Inflammatory macrophage treated with lipopolysaccharide for 4 hours (primary cell): ENCODE measurements at places on chromosomes 7 and 10.

DNA sequence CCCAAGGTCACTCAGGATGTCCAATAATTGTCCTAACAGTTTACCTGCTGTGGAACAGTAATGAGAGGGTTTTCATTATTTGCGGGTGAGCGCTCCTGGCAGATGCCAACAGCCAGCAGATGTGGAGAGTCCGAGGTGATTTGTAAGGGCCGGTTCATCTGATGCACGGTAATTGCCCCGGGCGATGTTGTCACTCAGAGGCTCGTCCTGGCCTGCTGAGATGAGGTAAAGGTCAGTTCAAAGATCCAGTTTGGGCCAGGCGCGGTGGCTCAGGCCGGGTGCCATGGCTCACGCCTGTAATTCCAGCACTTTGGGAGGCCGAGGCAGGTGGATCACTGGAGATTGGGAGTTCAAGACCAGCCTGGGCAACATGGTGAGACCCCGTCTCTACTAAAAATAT lies 16.9 kb downstream of the LHPP start:
- DNase-seq: no peak

DNA sequence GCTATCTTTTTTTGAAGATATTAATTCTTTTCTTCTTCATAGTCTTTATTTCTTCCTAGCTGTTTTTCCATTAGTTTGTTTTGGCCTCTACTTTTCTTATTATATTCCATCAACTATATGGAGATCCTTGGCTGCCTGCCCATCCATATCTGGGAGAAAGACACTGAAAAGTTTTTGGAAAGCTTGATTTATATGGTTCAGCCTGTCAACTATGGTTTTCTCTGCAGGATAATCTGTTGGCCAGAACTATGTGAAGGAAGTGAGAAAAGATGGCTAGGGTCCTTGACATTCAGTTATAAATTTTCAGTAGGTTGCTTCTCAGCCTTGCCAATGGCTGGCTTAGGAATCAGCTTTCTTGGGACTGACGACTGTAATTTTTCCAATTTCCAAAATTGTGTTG lies 10.0 kb upstream of the CDK14 start:
- DNase-seq: no peak

DNA sequence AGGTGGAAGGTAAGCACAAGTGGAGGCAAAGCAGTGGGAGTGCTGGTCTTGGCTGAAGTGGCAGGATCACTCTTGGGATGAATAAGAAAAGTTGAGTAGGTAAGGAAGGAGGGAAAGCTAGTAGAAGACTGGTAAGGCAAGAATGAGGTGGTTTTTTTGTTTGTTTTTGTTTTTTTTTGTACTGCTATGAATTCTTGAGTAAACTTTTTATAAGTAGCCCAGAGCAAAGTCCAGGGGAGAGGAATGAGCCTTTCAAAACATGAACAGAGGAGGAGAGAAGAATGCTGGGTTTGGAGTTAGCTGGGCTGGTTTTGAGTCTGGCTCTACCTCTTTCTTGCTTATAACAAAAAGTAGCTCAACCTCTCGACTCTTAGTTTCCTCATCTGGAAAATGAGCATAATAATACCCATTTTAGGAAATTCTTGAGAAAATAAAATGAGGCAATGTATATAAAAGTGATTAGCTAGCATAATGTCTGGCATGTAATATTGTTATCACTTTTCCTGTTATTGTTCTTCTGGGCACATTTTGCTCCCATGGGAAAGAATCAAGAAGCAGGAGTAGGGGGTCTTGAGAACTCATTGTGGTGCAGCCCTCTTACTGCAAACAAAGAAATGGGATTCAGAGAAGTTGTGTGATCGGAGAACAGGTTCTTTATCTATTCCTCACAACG lies 24.1 kb upstream of the LRRC17 start:
- no peak for DNase-seq

DNA sequence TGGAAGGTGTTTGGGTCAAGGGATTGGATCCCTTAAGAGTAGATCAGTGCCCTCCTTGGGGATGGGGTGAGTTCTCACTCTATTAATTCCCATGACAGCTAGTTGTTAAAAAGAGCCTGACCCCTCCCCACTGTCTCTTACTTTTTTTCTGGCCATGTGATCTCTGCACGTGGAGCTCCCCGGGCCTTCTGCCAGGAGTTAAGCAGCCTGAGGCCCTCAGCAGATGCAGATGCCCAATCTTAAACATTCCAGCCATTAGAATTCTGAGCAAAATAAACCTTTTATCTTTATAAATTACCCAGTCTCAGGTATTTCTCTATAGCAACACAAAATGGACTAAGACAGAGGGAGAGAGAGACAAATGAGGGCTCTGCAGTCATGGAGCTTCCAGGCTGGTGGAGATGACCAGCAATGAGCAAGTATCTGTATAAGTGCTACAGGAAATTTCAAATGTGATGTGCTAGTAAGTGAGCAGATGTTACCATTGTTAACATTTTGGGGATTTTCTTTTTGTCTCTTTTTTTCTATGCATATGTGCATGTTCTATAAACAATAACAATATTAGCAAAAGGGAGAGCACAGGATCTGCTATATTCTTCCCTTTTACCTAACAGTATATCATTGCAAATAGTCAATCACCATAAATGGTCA lies 26.7 kb downstream of the PLPP4 start:
- no peak for DNase-seq

- DNase-seq: peak; percentile 43
These were observed 889 bp upstream of the SEMA3A start for GRCh38 chr7:84195295-84196060.

DNA sequence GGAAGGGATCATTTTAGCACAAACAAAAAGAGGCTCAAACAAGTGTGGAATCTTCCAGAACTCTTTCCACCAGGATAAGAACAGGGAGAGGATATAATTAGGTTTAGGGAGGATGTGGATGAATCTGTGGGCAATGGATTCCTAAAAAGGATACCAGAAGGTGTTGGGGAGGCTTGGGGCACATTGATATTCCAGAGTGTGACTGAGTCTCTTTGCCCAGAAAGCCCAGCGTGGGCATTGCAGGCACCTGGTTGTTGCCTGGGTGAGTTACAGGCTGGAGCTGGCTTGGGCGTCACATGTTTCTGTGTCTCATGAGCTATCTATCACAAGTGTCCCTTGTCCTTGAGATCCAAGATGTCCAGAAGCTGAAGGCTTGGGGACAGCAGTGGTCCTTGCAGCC lies 3.3 kb downstream of the COL26A1 start:
- DNase-seq: no peak

DNA sequence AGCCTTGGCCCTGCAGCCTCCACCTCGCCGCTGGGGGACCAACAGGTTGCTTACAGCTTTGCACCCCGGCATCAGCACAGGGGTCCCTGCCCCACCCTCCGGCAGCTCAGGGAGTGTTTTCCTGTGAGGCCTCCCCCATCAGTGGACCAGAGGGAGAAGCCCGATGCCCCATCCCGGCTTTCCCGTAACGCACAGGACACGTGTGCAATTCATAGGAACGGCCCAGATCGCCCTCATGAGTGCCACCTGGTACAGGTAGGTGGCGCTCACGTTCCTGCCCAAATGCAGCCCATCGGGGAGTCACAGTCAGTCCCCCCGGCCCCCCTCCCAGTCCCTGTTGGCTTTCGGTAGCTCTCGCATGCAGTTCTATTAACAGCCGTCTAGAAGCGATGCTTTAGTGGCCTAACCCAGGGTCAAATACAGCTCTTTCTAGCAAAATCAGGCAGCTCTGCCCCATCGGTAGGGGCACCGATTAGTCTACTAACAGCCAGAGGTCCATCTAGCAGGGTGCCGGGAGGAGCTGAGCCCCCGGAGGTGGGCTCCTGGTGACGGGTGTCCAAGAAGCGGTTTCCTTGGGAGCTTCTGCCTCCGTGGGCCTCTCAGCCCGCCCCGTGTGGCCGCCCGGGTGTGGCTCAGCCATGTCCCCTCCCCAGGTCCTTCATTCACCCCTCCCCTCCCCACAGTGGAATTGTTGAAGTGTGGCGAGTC lies 48.4 kb upstream of the GTF2IRD1 start:
- DNase-seq: no peak

DNA sequence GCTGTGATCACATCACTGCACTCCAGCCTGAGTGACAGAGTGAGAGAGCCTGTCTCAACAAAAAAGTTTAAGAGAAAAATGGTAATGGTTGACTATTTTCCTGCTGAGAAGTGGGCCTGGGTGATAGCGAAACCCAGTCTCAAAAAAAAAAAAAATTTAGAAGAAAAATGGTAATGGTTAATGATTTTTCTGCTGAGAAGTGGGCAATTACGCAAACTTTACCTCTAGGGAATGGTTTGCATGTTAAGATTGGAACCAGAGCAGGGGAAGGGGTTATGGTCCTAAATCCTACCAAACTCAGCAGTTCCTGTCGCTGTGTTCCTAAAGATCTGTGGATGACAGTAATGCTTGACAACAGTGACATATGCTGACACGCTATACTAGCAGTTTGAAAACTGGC lies 130.5 kb upstream of the RHEB start:
- no peak for DNase-seq

- DNase-seq: no peak
These were observed 6.5 kb upstream of the CRHR2 start for GRCh38 chr7:30688718-30689221.

DNA sequence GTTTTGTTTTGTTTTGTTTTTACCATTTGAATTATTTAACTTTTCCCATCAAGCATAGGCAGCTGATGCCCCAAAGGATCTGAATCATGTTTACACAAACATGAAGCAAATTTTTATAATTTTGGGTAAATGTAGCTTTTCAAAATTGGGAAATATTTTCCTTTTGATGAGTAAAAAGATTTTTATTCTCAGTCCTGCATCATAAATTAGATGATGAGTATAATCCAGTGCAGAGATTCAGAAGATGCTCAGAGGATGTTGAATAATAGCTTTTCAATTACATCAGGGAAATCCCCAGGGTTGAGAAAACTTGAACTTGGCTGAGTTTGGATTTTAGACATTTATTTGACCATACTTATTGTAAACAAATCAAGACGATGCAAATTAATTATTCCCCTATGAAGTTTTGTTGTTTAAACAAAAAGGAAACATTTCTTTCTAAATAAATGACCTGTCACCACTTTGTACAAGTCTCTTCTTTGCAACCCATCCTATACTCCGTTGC lies 121.7 kb downstream of the FAM204A start:
- DNase-seq: no peak

DNA sequence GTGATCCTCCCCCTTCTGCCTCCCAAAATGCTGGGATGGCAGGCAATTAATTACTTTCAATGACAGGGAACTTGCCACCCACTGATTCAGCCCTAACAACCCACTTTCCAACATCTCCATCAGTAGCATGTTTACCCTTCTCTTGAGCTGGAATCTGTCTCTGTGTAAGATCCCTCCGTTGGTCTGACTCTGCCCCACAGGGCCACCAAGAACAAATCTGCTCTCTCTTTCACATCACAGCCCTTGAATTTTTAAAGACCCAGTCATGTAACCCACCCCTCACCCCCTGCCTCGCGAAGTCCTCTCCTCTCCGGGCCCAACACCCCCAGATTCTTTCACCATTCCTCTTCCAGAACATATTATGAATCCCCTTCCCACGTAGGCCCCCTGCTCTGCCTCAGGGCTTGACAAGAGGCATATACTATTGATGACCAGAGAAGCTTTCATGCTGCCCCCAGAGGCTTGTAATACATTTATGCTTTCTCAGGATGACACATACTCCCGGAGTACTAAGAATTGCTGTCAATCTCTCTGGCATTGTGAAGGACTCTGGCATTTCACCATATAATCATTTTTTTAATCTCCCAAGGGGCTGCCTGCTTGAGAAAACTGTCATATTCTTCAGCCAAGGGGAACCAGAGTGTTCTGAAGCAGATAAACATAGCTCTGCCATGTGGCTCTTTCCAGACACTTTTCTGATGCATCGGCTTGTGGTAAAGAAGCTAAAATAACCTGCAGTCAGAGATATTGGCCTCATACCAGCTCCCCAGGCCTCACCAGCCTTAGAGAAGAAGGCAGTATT lies 179.2 kb upstream of the AUTS2 start:
- no peak for DNase-seq

DNA sequence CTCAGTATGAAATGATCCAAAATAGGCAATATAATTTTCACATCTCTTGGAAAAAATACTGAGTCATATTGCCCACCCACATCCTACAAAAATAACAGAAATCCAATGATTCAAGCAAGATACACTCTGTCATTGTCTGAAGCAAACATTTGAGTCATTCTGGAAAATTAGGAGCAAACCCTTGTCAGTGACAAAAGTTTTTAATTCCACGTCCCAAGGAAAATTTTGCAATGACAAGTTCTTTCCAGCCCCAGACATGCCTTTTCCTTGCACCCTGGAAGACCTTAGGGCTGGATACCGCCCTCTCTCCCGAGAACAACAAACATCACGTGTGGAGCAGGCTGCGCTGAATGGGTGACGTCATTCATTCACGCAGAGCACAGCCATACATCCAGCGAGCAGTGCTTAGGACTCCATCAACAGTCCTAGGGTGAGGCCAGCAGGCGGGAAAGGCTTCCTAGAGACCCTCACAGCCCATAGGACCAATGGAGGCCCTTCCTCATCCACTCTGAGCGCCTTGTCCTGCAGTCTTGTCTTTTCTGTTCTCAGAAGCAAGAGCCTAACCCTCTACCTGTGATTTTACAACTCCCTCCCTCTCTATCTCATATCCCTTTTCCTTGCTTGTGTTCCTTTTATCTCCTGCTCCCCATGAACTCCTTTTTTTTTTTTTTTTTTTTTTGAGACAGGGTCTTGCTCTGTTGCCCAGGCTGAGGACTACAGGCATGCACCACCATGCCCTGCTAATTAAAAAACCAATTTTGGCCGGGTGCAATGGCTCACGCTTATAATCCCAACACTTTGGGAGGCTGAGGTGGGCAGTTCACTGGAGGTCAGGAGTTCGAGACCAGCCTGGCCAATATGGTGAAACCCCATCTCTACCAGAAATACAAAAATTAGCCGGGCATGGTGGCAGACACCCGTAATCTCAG lies 23.5 kb upstream of the KDM7A start:
- DNase-seq: peak; percentile 55

GRCh38 chr7:116380025-116380424 lies 119.5 kb upstream of the CAV2 start:
- no peak for DNase-seq

- DNase-seq: no peak
These were observed 175.6 kb downstream of the OTUD1 start for GRCh38 chr10:23614483-23614882.

DNA sequence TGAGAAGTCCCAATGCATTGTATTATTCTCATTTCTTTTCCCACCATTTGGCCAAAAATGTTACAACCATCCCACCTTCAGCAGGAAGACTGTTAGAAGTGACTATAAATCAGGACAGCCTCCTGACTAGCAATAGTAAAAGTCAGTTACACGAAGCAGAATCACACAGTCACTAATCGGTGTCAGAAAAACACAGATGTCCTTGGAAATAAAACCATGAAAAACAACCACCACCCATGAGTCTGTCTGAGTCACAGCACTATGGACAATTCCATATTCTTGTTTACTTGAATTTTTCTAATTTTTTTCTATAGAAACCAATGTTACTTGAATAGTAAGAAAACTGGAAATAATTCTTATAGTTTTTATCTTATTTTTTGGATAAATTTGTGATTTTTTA lies 81.9 kb upstream of the FRMD4A start:
- no peak for DNase-seq

GRCh38 chr7:42878303-42878702 lies 33.6 kb downstream of the C7orf25 start:
- no peak for DNase-seq

GRCh38 chr10:45544191-45544590 lies 128.4 kb downstream of the ZFAND4 start:
- DNase-seq: no peak

- peak; percentile 85 for DNase-seq
These were observed 25.4 kb upstream of the ELN start for GRCh38 chr7:74002474-74003017.
